ENCODE measurements at places on chromosomes 5 and 9. TPM values are rescaled to one million over a fixed set of nuclear protein-coding genes. Genes with fewer than 3 reads are reported as not detected.
A peak's percentile ranks its signal among the peaks of the same experiment; 100 is the strongest.

DNA sequence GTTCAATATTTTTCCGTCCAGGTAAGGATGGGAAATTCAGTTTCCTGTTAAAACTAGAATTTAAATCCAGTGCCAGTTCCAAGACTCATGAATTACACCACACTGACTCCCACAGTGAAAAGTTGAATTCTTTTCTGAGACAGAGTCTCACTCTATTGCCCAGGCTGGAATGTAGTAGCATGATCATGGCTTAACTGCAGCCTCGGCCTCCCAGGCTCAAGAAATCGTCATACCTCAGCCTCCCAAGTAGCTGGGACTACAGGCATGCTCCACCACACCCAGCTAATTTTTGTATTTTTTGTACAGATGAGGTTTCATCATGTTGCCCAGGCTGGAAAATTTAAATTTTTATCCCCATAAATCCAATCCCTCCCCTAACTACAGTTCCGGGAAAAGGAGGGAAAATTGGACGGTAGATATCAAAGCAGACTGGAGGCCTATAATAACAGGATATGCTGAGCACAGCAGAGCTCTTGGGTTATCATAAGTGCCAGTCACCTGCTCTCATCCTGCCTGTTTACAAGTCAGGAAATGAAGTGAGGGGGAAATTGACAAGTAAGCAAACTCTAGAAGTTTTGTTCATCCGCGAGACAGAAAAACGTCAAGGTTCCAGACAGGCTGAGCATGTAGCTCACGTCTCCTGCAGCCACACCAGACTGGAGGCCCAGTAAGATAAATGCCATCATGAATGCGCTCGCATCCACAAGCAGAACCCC, 105.7 kb downstream of the UGCG start:
- DNase-seq, result no peak

DNA sequence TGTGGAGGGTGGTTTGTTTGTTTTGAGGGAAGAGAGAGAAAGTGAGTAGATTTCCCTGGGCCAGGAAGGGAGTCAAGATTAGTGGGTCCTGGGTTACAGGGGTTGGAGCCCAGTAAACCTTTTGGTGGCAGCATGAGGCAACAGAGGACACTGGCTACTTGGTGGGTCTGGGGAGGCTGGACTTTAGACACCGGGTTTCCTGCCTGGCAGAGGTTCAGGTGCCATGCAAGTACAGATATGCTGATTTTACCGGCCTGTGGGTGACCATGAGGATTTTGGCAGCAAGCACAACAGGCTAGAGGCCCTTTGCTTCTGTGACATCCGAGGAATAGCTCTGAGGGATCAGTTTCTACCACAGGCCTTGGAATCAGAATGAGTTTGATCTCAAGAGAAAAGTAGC, 18.9 kb downstream of the MAST4 start:
- DNase-seq, result no peak

DNA sequence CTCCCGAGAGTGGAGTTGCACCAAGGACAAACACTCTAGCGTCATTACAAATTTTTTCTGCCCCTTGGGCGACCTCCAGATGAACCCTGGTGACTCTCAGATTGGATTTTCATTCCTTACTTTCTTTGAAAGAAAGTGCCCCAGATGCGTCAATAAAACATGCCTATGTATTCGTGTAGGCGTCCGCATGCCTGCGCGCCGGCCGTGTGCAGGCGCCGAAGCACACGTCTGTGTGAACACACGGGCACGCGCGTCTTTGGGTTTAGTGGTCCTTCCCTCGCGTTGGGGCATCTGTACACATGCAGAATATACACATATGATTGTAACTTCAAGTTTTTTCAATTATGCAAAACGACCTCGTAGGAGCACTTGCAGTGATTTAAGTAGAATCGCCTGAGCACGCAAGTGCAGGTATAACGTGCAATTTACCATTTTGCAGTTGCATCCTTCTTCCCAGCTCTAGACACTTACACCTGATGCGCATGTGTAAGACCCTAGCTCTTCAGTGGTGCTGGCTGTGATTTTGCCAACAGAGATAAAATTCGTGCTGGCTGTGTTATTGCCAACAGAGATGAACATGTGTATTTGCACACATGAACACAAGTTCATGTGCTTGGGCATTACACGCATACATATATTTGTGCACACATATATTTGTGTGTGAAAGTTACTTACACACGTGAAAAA, 1.9 kb upstream of the LHX2 start:
- no peak for DNase-seq

DNA sequence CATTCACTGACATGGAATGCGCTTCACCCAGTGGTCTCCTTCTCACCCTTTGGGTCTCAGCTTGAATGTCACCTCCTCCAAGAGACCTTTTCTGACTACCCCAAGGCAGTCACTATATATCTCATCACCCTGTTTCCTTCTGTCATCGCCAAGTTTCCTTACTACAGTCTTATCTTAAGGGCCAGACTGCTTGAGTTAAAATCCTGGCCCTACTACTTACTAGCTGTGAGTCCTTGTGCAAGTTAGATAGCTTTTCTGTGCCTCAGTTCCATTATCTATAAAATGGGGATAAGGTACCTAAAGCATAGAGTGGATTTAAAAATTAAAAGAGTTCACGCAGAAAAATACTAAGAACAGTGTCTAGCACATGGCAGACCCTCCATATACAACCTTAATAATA, 132.4 kb downstream of the GABBR2 start:
- DNase-seq, result no peak

DNA sequence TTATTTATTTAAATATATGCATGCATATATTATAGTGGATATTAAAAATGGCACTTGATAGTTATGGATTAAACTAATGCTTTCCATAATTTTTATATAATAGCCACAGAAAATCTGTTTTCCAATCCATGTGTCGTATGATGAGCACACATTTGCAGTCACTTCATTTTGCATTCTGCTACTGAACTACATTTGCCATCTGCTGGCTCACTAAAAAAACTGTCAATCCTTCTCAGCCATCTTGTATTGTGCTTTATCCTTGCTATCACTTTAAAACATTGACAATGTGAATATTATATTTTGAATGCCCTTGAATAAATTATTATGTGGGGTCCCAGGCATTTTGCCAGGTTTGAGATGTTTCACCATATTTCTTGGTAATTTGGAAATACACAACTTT, 586.6 kb downstream of the DNAH5 start:
- no peak for DNase-seq

DNA sequence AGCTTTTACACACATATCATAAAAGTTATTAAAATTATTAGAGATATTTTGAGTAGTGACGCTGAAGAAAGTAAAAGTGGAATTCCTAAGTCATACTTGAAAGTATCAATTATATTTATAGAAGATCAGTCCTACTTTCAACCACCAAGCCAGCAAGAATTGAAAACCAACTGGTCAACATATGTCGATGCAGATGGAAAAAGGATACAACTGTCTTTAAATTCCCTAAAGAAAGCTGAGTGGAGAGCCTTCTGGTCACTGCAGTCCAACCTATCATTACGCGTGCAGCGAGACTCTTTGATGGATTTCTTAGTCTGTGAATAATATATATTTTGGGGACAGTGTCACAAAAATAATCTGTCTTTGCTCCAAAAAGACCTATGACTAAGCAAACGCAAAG, 15.3 kb downstream of the MEF2C start:
- DNase-seq, result no peak

DNA sequence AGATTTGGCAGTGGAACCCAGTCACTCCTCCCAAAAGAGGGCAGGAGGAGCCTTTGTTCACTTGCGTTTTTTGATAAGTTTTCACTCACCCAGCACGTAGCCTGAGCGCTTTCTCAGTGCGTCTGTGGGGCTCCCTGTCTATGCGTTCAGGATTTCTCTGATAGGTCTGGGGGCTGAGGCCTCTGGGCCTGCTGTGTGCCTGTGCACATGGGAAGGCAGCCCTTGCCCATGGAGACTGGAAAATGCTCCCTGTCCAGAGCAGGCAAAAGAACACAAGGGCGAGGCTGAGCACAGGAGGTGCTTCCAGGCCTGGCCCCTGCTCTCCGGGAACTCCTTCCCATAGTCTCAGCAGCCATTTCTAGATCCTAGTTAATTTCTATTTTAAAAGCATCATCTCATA, 249.9 kb downstream of the FSTL4 start:
- no peak for DNase-seq

GRCh38 chr5:142253938-142254337, 70.9 kb downstream of the SPRY4 start:
- peak; percentile 66 for DNase-seq

DNA sequence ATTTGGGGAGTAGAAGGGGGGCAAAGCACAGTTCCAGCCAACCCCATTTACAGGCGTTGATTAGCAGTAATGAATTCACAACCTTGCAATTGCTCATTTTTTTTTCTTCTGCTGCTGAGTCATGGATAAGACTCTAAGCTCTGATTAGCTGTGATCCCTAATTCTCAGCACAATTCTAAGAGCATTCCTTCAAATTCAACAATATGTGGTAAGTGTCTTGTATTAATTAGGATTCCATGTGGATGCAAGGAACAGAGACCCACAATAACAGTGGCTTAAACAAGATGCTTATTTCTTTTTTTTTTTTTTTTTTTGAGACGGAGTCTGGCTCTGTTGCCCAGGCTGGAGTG, 133.4 kb downstream of the PALM2AKAP2 start:
- peak; percentile 40 for DNase-seq

Gene CDH18
- total RNA-seq, result 0.22 TPM

Gene COL23A1
- total RNA-seq, result not detected

Gene ZNF883
- total RNA-seq, result 6.6 TPM

Gene GRM6
- total RNA-seq, result not detected

Gene MYMK
- total RNA-seq, result not detected

Data from GM23248 (cell line).